ENCODE measurements at places on chromosomes 12 and 14. TPM values are rescaled to one million over a fixed set of nuclear protein-coding genes. Genes with fewer than 3 reads are reported as not detected.

RNASE3 gene
- not detected for total RNA-seq

PABPN1 gene
- total RNA-seq, result 37.9 TPM

SOS2 gene
- total RNA-seq, result 43.4 TPM

DDN gene
- not detected for total RNA-seq

TM7SF3 gene
- total RNA-seq, result 78.3 TPM

DNA sequence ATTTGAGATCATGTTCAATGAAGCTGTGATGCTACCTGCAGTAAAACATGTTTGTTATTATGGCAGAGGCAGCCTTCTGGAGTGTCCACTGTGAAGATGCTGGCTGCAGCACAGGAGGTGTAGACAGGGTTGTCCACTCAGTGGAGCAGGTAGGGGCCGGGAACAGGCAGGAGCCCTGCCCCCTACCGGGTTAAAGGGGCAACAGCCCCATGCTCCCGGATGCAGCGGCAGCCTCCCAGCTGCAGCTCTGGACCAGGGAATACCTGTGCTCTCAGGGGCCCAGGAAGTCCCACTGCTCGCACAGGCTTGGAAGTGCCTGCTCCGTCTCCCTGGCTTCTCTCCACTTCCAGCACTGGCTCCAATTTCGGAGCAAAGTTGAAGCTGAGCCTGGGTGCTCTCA is 401.6 kb downstream of the FOXG1 start:
- DNase-seq, result no peak

- no peak for DNase-seq
These were observed 68.3 kb downstream of the ZC3H14 start for GRCh38 chr14:88631091-88631490.

DNA sequence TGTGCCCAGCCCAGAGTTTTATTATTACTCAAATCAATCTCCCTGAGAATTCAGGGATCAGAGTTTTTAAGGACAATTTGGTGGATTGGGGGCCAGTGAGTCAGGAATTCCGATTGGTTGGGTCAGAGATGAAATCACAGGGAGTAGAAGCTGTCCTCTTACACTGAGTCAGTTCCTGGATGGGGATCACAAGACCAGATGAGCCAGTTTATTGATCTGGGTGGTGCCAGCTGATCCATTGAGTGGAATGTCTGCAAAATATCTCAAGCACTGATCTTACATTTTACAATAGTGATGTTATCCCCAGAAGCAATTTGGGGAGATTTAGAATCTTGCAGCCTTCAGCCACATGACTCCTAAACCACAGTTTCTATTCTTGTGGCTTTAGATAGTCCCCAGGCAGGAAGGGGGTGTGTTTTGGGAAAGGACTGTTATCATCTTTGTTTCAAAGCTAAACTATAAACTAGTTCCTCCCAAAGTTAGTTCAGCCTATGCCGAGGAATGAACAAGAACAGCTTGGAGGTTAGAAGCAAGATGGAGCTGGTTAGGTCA is 89.1 kb upstream of the CNOT2 start:
- no peak for DNase-seq

- no peak for DNase-seq
These were observed 11.5 kb downstream of the ADAMTS20 start for GRCh38 chr12:43540470-43540869.

- no peak for DNase-seq
These were observed 67.6 kb upstream of the GRIN2B start for GRCh38 chr12:14048941-14049545.

DNA sequence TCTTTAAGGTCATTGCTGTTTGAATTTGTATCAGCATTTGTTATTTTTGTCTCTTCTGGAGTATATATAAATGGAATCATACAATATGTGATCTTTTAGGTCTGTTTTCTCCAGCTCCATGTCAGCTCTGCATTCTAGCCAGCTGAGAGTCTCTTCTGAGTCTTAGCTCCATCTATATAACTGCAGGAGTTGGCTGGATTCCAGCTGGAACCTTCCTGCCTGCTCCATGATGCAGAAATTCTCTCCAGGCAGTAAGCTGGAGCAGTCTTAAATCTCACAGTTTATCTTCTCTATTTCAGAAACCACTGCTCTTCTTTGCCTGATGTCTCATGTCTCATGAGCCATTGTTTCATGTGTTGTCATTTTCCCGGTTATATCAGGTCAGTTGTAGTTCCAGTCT is 827.6 kb downstream of the NRXN3 start:
- DNase-seq, result peak; percentile 68

Data from thyroid gland (tissue), 4 donors.